Heart right ventricle (tissue), 16 donors: ENCODE measurements at places on chromosomes 16 and 17. TPM values are rescaled to one million over a fixed set of nuclear protein-coding genes. Genes with fewer than 3 reads are reported as not detected.

- no peak for DNase-seq
Measured at GRCh38 chr17:35555691-35556090, 4.9 kb downstream of the SLFN14 start.

DNA sequence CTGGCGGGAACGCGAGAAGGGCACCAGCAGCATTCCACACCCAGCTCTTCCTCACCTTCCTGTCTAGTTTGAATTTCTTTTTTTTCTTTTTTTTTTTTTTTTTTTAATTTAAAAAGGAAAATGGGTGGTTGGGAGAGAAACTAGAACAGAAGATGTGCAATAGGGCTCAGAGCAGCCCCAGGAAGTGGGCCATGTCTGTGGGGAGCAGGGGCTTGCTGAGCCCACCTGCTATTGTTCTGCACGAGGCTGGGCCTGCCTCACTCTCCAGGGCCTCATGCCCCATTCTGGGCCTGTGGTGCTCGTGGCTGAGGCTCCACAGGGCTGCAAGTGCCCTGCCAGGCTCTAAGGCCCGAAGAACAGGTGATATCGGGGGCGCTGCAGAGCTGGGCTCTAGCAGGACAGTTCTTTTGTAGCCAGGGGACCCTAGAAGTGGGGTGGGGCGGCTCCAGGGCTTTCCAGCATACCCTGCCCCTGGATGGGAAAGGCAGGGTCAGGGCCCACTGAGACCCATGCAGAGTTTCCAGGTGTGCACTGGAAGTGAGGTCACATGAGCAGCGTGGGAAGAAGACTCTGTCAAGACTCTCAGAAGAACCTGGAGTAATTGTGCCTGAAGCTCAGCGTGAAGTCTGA lies 12.4 kb downstream of the MRPL27 start:
- no peak for DNase-seq

- DNase-seq, result peak; percentile 96
Measured at GRCh38 chr17:74379495-74380085, 12.3 kb downstream of the GPR142 start.

Gene CCL16
- not detected for total RNA-seq

Gene TBC1D16
- total RNA-seq, result 18.4 TPM
